NCI-H2081 (cell line): ENCODE measurements at places on chromosomes 5 and 9.

DNA sequence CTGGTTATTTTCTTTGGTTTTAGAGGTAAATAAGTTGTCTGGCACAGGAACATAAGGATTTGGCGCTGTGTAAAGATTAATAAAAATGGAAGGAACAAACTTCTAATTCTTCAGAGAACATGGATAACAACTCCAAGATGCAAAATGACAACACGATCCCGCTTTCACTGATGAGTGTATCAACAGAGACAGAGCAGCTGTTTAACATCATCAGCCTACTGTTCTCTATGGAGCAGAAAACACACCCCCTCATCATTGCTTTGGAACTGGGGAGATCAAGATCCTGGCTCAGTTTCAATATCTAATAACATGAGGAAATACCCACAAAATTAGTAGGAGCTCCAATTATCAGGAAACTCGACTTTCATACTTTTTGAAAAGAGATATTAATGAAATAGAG is 8.3 kb upstream of the GAS1 start:
- DNase-seq = no peak

DNA sequence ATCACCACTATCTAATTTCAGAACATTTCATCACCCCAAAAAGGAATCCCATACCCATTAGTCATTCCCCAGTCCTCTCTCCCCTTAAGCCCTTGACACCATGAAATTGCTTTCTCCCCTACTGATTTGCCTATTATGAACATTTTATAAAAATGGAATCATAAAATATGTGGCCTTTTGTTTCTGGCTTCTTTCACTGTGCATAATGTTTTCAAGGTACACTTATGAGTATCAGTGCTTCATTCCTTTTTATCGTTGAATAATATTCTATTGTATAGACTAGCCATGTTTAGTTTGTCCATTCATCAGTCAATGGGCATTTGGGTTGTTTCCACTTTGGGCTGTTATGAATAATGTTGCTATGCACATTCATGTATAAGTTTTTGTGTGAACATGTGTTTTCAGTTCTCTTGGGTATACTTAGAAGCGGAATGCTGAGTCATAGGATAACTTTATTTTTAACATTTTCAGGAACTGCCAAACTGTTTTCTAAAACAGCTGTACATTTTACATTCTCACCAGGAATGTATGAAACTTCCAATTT is 40.4 kb upstream of the FGF1 start:
- no peak for DNase-seq

DNA sequence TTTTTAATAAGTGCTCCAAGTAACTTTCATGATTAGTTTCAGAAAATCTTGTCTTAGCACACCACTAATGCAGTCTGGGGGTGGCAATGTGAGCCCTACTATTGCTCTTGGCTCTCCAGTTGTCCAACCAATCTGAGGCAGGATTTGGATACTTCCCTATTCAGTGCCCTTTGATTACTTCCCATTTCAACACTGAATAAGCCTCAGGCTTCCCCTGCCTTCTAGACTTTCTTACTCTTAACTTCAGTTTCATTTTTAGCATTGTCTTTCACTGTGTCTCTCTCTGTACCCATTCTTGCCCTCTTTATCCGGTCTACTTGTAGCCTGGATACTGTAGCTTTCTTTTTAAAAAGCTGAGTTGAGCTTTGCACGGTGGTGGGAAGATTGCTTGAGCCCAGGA is 186.1 kb downstream of the C9orf152 start:
- DNase-seq = no peak

GRCh38 chr9:123756484-123757106 is 173.3 kb downstream of the DENND1A start:
- no peak for DNase-seq

GRCh38 chr5:37554938-37555337 is 175.8 kb downstream of the WDR70 start:
- peak; percentile 16 for DNase-seq

DNA sequence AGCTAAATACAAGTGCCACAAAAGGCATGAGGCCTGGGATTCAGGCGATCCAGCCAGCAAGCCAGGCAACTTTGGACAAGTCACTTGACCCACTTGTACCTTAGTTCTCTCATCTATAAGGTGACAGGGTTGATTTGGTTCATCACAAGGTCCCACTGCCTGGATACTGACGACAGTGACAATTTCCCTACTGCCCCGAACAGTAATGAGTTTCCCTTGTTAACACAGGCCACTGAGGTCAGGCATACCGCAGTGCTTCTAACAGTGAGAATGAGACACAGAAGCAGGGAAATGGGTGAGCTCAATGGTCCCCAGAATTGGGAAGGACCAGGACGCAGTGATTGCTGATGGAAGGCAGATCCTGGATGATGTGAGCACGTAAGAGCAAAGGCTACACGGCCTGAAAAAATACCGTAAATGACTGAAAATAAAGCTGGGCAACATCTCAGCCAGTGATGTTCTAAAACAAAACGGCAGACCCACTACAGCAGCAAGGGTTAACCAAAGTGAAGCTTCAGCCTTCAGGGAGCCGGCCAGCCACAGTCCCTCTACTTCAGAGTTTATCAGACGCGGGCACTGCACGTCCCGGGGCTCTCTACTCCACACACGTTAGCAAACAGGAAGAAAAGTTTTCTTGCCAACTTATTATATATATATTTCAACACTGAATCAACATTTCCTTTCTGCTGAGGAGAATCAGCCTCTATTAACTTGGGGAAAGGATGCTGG is 846 bp downstream of the MGAT1 start:
- no peak for DNase-seq

- peak; percentile 51 for DNase-seq
Observed at GRCh38 chr9:131411719-131412681, 18.1 kb downstream of the PRRC2B start.

DNA sequence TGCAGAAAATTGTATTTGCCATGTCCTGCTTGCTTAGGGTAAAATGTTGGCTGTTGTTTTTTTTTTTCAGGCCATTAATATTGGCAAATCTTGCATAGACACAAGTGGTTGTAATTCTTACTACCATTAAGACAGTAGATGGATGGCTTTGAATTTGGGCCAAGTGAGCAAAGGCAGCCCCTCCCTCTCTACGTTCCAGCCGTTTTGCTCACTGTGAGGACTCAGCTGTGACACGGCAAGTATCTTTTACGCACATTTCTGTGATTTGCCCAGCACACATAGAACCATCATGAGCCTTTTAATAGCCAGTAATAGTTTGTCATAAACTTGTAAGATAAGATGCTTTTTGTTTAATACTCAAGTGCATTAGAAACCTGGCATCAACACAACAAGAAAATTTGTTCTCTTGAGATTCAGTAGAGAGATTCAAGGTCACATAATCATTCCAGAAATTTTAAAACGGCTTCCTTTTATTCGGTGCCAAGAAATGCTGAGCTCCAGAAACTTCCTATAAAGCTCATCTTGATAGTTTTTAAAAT is 205.2 kb upstream of the ADCY2 start:
- DNase-seq = no peak

GRCh38 chr5:138975098-138975847 is 100.1 kb upstream of the LRRTM2 start:
- DNase-seq = no peak

- DNase-seq = no peak
Observed at GRCh38 chr9:20112205-20112783, 323.5 kb upstream of the SLC24A2 start.

DNA sequence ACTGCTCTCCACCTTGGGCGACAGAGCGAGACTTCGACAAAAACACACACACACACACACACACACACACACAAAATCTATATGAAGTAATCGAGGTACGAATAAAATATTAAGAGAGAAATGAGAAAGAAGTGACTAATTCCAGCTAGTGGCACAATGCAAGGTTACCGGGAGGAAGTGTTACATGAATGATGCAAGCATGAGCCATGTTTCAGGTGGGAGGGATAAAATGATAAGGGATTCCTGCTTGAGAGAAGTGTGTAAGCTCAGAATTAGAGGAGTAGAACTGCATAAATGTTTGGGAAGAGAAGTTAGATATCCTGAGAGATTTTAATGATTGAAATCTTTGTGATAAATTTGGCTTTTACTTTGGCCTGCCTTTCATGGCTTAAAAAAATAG is 18.8 kb downstream of the HAPLN1 start:
- DNase-seq = no peak

- no peak for DNase-seq
Observed at GRCh38 chr9:80994892-80995291, 694.5 kb downstream of the TLE1 start.

DNA sequence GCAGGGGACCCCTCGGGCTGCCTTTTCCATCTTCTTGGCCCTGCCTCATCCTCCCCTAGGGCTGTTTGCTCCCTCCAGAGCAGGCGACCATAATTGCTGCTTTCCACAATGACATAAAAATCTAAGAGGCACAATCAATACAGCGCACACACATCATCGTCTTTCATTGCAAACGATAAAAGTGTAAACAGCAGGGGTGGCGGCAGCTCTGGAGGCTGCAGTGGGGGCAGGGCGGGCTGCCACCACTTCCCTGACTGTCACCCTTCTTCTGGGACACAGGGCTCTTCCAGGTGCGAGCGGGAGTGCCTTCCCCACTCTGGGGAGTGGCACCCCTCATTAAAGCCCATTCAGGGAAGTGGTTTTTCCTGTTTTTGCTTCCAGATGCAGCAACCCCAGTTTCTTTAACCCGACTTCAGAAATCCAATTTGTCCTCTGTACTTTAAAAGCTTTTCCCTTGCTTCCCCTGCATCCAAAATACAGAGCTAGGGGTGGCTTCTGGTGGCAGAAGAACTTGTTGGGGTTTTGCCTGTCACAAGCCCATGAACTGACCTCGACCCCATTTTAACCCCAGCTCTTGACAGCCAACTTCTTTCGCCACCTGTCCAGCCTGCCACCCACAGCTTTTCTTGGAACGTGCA is 45.7 kb downstream of the TSPAN17 start:
- peak; percentile 65 for DNase-seq

GRCh38 chr9:20271096-20271495 is 351.2 kb downstream of the MLLT3 start:
- DNase-seq = no peak

GRCh38 chr9:92561374-92562330 is 25.9 kb upstream of the ECM2 start:
- DNase-seq = no peak

DNA sequence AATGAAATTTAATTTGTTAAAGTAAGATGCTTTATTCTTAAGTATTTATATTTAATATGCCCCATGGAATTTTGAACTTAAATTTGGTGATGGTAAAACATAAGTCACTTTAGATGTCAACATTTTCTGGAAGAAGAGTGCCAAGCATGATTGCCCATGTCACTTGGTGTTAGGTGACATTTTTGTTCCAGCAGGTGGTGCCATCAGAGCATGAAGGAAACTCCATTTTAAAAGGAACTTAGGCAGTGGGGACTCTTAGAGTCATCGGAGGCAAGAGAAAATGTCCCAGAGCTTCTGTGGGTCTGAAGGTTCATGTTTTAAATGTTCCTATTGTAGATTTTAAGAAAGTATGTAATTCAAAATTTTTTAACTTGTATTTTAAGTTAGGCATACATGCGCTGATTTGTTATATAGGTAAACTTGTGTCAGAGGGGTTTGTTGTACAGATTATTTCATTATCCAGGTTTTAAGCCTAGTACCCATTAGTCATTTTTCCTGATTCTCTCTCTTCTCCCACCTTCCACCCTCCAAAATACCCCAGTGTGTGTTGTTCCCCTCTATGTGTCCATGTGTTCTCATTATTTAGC is 789.3 kb downstream of the SEMA5A start:
- peak; percentile 58 for DNase-seq

- DNase-seq = no peak
Observed at GRCh38 chr5:93164690-93165089, 416.3 kb downstream of the NR2F1-AS1 start.
